ENCODE measurements at places on chromosomes 5 and 9. TPM values are rescaled to one million over a fixed set of nuclear protein-coding genes. Genes with fewer than 3 reads are reported as not detected.

HMCN2 gene
- polyA plus RNA-seq: not detected

NADK2 gene
- 1.0 TPM for polyA plus RNA-seq

SAXO1 gene
- polyA plus RNA-seq: not detected

DAB2IP gene
- polyA plus RNA-seq: not detected

ADGRD2 gene
- polyA plus RNA-seq: not detected

FOXI1 gene
- polyA plus RNA-seq: not detected

PCDHA12 gene
- not detected for polyA plus RNA-seq

NUTM2F gene
- not detected for polyA plus RNA-seq

PCDHGC5 gene
- polyA plus RNA-seq: not detected

TNFSF8 gene
- 6.2 TPM for polyA plus RNA-seq

CDX1 gene
- polyA plus RNA-seq: not detected

ADRB2 gene
- 5.1 TPM for polyA plus RNA-seq

FOXE1 gene
- not detected for polyA plus RNA-seq

SLC46A2 gene
- polyA plus RNA-seq: not detected

N4BP3 gene
- 3.1 TPM for polyA plus RNA-seq

ARID3C gene
- polyA plus RNA-seq: not detected

ITK gene
- polyA plus RNA-seq: 0.35 TPM

ANKRD18B gene
- polyA plus RNA-seq: not detected

PCDHB8 gene
- not detected for polyA plus RNA-seq

PCDHGA12 gene
- polyA plus RNA-seq: not detected

ANKRD31 gene
- 0.04 TPM for polyA plus RNA-seq

PCDHA9 gene
- polyA plus RNA-seq: not detected

HEXB gene
- 87.8 TPM for polyA plus RNA-seq

IL31RA gene
- polyA plus RNA-seq: not detected

ALDH7A1 gene
- polyA plus RNA-seq: 3.9 TPM

FAM200C gene
- polyA plus RNA-seq: not detected

TAF11L5 gene
- not detected for polyA plus RNA-seq

ISL1 gene
- not detected for polyA plus RNA-seq

FGF10 gene
- not detected for polyA plus RNA-seq

KCNMB1 gene
- polyA plus RNA-seq: not detected

CCDC192 gene
- not detected for polyA plus RNA-seq

FOXD4 gene
- not detected for polyA plus RNA-seq

SPATA31A3 gene
- polyA plus RNA-seq: not detected

LEAP2 gene
- 2.2 TPM for polyA plus RNA-seq

IGIP gene
- polyA plus RNA-seq: not detected

HBEGF gene
- polyA plus RNA-seq: not detected

C5 gene
- polyA plus RNA-seq: 0.74 TPM

MARVELD2 gene
- polyA plus RNA-seq: 0.18 TPM

TSSK1B gene
- polyA plus RNA-seq: not detected

EIF4E1B gene
- polyA plus RNA-seq: not detected

DNM1 gene
- polyA plus RNA-seq: 0.15 TPM

TTC23L gene
- not detected for polyA plus RNA-seq

HTR4 gene
- polyA plus RNA-seq: not detected

NIPAL4 gene
- 14.8 TPM for polyA plus RNA-seq

LARP1 gene
- polyA plus RNA-seq: 12.2 TPM

PCDHAC2 gene
- polyA plus RNA-seq: not detected

PCDHGA10 gene
- polyA plus RNA-seq: not detected

SLC22A4 gene
- not detected for polyA plus RNA-seq

CSF1R gene
- 1.1 TPM for polyA plus RNA-seq

PCDHGA7 gene
- not detected for polyA plus RNA-seq

CD72 gene
- polyA plus RNA-seq: 299 TPM

IL9 gene
- polyA plus RNA-seq: not detected

AGXT2 gene
- not detected for polyA plus RNA-seq

ENC1 gene
- 8.0 TPM for polyA plus RNA-seq

STC2 gene
- not detected for polyA plus RNA-seq

Data from naive B cell (primary cell).